ENCODE measurements at places on chromosomes 5 and 9.

GRCh38 chr5:6289239-6289638, 89.1 kb downstream of the MED10 start:
- no peak for DNase-seq

- no peak for DNase-seq
These were observed 67.5 kb downstream of the NREP start for GRCh38 chr5:111689357-111689935.

DNA sequence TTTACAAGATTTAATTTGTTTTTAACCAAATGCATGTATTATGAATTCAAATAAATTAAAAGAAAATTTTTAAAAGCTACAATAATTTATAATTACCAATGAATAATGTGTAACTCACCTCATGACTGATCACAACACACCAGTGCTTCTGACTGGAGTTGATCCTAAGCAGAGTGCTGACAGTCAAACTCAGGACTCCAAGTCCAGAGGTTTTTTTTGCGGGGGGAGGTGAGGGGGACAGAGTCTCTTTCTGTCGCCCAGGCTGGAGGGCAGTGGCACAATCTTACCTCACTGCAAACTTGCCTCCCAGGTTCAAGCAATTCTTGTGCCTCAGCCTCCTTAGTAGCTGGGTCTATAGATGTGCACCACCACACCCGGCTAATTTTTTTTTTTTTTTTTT, 71.0 kb upstream of the MELK start:
- DNase-seq, result no peak

DNA sequence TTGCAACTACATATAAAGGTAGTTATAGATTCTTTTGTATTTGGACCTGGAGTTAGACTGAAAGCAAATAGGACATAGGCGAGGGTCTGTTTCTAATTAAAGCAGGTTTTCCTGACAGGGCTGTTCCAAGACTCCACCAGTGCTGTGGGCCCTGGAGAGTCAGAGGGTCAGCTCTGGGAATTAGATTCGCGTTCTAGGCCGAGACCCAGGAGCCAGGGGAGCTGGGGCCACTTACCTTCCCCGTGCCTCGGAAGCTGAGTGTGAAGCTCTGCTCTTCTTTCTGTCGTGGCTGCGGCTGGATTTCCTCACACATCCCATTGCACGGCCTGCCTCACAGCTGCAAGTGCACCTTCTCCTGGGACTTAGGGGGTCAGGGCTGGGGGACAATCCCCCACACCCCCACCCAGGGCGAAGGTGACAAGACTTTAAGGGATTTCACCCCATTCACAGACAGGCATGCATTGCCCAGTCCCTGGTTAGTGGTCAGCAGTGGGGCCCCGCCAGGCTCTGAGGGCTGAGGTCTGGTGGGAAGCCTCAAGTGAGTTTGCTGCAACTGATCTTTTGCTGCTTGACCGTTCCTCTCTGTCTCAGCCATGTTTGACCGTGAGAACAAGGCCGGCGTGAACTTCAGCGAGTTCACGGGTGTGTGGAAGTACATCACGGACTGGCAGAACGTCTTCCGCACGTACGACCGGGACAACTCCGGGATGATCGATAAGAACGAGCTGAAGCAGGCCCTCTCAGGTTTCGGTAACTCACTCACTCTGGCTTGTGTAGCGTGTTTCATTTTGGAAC, 15.3 kb upstream of the AHRR start:
- no peak for DNase-seq

DNA sequence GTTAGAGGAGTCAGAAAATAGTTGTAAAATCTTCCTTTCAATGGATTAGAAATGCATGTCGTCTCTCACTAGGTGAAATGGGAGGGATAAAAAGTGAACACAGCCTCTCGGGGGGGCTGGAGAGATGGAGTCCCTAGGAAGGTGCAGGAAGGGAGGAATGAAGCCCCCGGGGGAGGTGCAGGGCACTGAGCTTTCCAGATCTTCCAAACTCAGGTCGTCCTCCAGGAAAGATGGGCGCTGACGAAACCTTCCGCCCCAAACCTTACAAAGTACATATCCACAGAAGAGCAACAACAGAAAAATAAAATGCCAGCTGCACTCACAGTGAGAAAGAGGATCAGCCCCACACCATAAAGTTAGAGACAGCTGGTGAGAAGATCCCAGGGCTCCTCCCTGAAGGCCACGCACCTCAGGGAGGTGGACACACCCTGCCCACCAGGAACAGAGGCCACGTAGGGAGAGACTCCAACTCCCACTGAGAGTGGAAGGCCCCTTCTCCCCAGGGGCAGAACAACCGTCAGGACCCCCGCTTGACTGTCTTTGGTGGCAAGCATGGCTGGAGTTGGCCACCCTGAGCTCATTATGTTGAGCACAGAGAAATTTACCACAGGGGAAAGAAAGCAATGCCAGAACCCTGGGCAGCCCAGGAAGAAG, 174.3 kb downstream of the AUH start:
- DNase-seq, result no peak

- DNase-seq, result no peak
These were observed 29.4 kb downstream of the SMAD5 start for GRCh38 chr5:136162008-136162407.

DNA sequence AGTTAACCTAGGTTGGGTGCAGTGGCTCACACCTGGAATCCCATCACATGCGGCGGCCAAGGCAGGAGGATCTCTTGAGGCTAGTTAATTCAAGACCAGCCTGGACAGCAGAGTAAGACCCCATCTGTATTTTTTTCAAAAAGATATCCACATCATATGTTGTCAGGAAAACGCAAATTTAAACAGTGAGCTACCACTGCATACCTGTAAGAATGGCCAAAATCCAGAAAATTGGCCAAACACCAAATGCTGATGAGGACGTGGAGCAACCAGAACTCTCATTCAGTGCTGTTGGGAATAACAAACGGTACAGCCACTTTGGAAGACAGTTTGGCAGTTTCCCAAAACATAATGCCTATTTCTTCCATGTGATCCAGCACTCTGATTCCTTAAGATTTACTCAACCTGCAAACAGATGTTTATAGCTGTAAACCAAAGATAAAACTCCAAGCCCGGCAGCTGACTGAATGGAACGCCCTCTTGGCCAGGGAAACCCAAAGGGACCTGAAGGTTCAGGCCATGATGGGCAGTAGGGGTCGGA, 12.4 kb downstream of the CEL start:
- no peak for DNase-seq

- DNase-seq, result no peak
These were observed 387.5 kb downstream of the FAM170A start for GRCh38 chr5:120016717-120017382.

GRCh38 chr5:98791001-98791519, 17.6 kb downstream of the RGMB start:
- no peak for DNase-seq

- DNase-seq, result no peak
These were observed 78.2 kb downstream of the HCN1 start for GRCh38 chr5:45617859-45618416.

DNA sequence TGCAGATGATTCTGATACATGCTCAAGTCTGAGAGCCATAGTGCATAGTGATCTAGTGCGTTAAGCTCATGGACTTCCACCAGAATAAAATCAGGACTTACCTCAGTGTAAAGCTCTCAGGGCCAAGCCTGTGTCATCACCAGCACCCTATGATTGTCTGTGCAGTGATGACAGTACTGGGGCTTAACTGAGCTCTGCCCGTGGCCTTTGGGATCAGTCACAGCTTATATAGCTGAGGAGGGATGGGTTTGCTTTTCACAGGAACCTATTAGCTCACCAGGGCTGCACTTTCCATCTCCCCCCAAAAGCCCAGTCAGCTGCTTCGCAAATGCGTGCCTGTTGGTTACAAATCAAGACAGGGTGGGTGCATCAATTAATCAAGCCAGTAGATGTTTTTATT, 246.9 kb downstream of the NR3C1 start:
- no peak for DNase-seq

DNA sequence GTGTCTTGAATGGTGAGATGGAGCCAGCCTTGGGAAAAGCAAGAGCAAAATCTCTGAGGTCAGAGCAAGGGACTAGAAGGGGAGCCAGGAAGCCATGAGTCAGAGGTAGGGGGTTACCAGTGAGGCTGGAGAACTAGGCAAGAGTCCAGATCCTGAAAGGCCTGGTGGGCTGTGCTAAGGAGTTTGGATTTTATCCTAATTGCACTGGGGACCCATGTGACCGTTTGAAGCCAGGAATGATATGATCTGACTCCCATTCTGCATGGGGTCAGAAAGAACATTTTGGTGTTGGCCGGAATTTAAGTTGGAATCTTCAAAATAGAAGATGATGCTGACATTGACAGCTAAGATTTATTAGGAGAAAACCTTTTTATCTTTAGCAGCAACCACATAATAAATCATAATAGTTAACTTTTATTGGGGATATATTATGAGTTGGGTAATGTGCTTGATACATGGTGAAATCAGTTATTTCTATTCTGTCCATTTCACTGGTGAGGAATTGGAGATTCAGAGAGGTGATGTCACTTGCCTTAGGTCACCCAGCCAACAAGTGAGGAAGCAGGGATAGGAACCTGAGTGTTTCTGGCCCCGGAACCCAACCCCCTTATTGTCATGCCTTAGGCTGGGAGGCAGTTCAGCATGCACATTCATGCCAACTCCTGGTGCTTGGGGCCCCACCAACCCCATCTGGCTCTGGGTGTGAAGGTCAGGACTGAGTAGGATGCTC, 61.5 kb upstream of the RARS1 start:
- DNase-seq, result no peak

- DNase-seq, result no peak
These were observed 149.7 kb upstream of the SPRY4 start for GRCh38 chr5:142474431-142475094.

GRCh38 chr9:94783928-94784327, 57.4 kb downstream of the AOPEP start:
- DNase-seq, result no peak

DNA sequence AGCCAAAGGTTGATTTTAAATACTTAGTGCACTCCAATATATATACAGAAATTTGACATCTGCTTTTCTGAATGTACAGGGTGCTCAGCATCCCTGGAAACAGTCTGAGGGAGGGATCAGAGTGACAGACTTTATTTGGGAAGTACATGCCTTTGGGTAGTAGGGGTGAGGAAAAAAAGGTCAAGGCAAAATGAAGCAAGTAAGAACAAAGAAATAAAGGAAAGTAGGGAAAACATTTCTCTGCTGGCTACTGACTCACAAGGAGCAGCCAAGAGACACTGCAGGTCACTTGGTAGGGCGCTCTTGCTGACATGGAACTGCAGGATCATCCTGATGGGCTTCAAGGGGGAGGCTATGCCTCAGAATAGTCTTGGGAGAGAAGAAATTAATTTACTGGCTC, 380.9 kb downstream of the RAB3C start:
- DNase-seq, result no peak

DNA sequence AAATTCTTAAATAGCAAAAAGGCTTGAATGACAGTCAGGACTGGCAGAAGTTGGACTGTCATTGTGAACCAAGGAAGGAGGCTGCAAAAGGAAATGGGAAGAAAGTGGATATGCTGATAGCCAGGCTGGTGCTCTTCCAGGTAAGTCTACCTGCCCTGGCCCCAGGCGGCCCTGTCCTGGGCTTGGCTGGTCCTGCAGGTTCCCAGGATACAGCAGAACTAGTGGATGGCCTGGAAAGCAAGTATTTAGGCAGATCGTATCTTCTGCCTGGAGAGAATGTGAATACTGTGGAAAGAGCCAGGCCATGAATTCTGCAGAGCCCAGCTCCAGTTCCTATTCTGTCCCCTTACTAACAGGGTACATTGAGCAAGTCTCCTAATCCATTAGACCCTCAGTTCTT, 149.3 kb downstream of the SEC61B start:
- DNase-seq, result no peak

Measured in stimulated activated naive CD8-positive, alpha-beta T cell treated with anti-CD3 and anti-CD28 coated beads, Interleukin-15, amount 100 ng/mL, for 72 hours (primary cell).